RCC 7860 (cell line): ENCODE measurements at places on chromosomes 2 and 18.
A peak's percentile ranks its signal among the peaks of the same experiment; 100 is the strongest.

- DNase-seq: no peak
Measured at GRCh38 chr2:57570961-57571360, 475.6 kb upstream of the VRK2 start.

- no peak for DNase-seq
Measured at GRCh38 chr2:105597011-105597805, 147.5 kb upstream of the NCK2 start.

- no peak for DNase-seq
Measured at GRCh38 chr2:123808243-123808642, 216.8 kb upstream of the CNTNAP5 start.

DNA sequence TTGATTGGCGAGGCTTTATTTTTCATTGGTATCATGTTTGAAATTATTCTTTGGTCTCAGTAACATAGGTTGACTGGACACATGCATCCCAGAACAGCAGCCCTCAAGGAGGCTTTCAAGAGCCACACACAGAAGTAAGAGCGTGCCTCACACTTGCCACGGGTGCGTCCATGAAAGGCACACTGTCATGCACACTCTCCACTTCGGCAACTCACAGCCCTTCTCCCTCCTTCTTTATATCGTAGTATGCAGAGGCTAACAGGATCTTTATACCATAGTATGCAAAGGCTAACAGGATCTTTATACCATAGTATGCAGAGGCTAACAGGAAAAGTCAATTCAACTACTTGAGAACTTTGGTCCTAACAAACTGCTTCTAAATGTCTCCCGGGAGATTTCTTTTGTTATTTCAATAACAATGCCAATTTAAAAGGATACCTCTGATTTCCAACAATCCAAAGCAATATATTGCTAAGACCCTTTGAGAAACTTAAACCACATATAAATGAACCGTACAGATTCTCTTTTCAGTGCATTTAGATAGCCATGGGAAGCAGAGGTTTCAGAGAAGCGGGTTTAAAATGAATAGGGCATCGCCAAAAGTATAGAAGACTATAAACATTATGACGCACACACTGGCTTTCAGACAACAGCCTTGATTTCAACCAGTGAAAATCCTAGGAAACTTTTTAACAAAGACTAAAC is 26.5 kb upstream of the ZNF516 start:
- no peak for DNase-seq

DNA sequence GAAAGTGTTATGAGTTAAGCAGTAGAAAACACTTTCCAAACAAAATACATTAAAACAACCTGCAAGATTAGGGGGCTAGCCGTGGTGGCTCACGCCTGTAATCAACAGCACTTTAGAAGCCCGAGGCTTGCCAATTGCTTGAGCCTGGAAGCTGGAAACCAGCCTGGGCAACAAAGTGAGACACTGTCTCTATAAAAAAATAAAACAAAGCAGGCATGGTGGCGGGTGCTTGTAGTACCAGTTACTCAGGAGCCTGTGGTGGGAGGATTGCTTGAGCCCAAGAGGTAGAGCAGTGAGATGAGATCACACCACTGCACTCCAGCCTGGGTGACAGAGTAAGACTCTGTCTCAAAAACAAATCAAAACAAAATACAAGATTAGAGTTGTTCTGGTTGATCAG is 208.3 kb downstream of the ERBB4 start:
- no peak for DNase-seq

DNA sequence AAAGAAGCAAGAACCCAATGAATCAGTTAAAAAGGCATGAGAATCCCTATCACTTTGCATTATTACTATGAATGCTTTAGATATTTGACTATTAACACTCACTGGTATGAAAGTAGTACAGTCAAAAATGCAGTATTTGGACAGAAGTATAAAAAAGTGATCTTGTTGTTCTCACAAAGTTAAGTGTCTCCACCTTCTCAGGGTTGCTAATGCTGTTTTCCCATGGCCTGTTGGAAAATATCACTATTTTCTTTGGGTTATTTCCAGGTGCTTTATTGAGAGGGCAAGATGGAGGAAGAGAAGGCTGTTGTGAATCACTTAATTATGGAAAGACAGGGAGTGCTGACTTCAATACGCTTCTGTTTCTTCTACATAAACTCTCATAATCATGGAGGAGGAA is 13.6 kb upstream of the CREB1 start:
- DNase-seq: no peak

DNA sequence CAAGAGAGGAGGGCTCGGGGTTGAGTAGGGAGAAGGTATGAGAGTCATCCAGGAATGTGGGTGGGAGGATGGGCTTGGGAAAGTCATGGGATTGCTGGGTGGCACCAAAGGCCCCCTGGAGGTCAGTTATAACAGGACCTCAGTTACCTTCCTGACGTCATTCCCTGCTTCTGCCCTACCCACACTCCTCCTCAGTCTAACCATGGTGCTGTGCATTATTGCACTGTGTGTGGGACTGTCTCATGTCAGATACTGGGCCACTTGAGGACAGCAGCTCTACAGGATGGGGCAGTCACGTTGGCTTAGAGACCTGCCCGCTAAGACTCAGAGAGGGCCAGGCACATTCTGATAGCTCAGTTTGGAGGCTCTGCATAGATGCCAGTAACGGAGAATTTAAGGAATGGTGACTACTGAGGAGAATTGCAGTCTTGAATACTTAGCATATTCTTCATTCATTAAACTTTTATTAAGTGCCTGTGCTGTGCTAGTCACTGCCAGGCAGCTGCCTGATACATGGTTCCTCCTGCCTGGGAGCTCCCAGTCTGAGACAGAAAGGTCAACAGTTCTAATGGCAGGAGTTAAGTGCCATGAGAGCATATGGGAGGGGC is 90.5 kb downstream of the LAMA3 start:
- peak; percentile 59 for DNase-seq

DNA sequence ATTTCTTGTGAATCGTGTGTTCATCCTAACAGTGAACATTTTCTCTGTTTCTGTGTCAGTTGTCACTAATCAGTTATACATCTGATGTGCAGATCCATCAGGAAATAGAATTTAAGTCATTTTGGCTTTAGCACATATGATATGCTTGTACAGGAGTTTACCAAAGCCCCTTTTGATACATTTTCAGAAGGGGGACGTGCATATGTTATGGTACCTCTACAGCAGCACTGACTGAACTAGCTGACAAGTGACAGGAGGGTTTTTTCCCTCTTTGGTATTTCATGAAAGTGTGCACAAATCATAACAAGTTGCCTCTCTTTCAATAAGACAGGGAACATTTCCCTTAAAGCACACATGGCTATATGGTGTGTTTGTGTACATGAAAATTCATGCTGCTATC is 536.5 kb downstream of the PLCL1 start:
- DNase-seq: no peak

- DNase-seq: no peak
Measured at GRCh38 chr2:108833219-108833618, 46.6 kb downstream of the CCDC138 start.

DNA sequence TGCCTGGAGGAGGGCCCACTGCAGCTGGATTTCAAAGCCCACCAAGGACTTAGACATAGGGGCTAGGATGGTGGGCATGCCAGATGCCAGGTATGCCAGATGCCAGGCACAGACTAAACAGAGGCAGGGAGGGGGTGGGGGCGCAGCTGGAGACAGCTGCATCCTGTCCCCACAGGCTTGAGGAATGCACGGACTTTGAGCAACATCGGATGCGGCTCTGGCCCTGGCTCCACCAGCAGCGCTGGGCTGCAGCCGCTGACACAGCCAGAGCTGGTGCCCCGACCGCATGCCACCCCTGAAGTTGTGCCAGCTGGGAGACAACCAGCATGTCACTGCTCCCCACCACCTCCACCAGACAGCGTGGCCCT is 39.5 kb downstream of the AQP12A start:
- DNase-seq: no peak

DNA sequence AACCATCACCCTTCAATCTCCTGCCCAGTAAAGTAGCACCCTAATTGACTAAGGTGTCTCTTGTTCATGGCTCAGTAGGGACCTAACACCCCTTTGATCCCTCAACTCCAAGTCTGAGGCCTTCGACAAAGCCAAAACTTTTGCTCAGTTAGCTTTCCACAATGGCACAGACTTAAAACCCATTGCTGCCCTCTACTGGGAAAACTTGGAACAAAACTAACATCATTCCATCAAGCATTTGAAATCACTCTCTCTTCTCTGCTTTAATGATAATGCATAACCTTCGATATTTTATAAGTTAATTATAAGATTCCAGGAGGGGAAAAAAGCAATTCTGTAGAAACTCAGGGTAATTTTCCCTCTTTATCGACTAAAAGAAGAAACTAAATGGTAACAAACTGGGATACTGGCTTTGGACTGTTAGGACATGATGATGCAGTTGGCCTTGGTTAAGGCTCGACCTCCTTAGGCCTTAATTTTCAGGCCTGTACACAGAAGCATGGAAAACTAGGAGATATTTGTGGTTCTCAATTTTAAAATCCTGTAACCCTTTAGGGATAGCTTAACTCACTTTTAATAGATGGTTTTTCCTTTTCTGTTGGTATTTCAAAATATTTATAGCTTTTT is 127.8 kb downstream of the STK39 start:
- DNase-seq: peak; percentile 36

- no peak for DNase-seq
Measured at GRCh38 chr2:189015359-189015758, 41.2 kb downstream of the COL3A1 start.

GRCh38 chr18:9714266-9715087 is 6.4 kb downstream of the RAB31 start:
- no peak for DNase-seq

- no peak for DNase-seq
Measured at GRCh38 chr2:146992466-146992865, 852.4 kb upstream of the ACVR2A start.

DNA sequence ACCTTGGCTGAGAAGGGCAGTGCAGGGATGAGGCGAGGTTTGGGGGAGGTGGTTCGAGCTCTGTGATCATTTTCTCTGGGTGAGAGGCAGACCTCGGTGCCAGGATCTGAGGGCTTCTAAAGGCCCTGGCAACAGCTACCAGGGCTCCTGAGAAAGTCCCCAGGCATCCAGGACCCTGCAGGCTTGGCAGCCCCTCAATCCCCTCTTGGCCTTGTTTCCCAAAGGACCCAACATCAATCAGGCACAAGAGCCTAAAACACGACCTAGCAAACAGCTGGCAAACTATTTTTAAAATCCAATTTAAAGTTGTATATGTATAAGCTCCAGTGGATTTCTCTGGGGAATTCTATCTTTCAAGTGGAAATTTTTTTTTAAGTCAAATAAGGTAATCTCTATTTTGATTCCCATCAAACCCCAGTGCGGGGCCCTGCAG is 15.0 kb upstream of the MAT2A start:
- DNase-seq: no peak

- peak; percentile 64 for DNase-seq
Measured at GRCh38 chr18:9825571-9826073, 60.2 kb upstream of the TXNDC2 start.

GRCh38 chr2:28544922-28545589 is 49.2 kb downstream of the PLB1 start:
- peak; percentile 44 for DNase-seq

GRCh38 chr2:115414466-115414865 is 972.0 kb downstream of the DPP10 start:
- DNase-seq: no peak

GRCh38 chr18:28365411-28365831 is 188.5 kb upstream of the CDH2 start:
- no peak for DNase-seq

DNA sequence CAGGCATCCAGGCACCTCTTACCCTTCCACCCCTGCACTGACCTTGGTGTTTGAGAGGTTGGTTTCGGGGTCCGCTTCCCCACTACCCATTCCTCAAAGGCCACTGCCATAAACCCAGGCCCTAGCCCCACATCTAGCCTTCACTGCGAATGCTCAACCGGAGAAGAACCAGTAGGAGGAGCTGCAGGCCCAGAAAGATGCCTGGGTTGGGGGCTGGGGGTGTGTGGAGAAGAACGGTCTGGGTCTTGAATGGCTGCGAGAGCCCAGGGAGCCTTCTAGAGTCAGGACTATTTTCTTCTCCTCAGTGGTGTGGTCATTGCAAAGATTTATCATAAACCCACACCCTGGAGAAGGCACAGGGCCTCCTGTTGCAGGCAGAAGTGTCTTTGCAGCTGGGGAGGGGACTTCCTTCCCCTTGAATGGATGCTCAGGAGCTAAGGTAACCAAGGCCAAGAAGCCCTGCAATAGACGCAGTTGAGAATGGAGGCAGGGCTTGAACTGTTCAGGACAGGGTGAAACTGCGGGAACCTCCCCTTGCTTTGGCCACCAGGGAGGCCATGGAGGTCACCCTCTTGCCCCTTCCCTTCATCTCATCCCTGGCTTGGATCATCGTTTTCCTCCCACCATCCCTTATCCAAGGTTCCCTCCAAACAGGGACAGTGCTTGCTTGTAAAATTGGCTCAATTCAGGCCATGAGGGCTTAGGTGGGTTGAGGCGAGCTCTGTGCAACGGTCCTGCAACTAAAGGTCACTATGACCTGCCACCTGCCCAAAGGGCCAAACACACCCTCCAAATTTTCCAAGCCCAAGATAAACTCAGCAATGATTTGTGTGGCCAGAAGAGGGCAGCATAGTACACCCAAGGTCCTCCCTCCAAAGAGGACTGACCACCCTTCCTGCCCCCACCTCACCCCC is 20.9 kb downstream of the THNSL2 start:
- peak; percentile 13 for DNase-seq

- DNase-seq: no peak
Measured at GRCh38 chr18:79389689-79390088, 6.0 kb upstream of the NFATC1 start.
